Ecto neural progenitor cell (in vitro differentiated cells): ENCODE measurements at places on chromosomes 11 and 22.

DNA sequence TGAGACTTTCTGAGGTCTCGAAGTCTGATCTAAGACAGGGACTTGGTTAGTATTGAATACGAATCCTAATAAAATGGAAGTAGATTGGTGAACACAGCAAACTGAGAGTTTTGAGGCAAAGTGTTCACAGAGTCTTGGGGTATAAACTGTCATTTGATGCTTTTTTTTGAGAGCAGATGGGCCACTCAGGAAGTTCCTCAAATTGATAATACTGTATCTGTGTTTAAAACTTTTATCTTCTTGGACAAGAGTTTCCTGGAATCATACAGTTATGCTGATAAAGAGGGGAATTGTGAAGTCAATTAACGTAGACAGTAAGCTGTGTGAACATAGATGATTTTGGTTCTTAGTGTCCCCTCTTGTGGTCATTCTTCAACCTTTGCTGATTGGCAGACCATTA lies 80.0 kb upstream of the CLPB start:
- DNase-seq, result no peak

DNA sequence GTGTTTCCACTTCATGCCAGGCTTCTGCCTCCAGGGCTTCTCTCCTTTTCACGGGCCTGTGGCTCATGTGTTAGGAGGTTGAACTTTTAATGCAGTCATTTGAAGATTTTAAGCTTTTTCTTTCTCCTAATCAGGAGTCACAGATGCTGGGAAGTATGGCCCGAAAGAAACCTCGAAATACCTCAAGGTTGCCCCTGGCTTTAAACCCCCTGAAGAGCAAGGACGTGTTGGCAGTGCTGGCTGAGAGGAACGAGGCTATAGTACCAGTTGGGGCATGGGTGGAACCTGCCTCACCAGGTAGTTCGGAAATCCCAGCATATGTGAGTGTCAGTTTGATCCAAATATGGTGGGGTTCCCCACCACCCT lies 571 bp downstream of the CCDC15 start:
- no peak for DNase-seq

DNA sequence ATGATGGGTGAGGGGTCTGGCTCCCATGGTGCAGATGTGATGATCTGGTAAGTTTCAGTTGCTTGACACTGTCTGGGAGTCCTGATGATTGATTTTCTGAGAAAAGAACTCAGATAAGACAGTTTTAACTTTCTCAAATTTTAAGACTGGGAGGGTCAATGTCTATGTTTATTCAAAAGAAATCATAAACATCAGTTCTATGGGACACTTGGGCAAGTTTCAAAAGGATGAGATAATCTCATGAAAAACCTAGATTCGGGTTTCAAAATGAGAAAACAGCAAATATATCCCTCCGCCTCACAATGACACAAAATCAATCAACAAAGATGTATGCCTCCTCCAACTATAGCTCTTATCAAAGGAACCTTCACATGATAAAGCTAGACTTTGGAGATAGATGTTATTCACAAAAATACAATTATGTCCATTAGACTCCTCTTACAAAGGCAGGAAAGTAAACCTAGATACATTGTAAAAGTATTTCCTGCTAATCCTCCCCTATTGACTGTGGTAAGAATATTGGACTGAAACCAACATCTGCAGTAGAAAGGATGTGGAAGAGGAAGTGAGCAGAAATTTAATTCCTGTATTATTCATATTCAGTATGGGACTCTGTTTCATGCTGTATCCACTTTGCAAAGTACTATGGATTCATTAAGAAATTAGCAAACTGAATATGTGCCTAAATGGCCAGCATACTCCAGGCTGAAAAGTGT lies 21.6 kb downstream of the SVIP start:
- no peak for DNase-seq

DNA sequence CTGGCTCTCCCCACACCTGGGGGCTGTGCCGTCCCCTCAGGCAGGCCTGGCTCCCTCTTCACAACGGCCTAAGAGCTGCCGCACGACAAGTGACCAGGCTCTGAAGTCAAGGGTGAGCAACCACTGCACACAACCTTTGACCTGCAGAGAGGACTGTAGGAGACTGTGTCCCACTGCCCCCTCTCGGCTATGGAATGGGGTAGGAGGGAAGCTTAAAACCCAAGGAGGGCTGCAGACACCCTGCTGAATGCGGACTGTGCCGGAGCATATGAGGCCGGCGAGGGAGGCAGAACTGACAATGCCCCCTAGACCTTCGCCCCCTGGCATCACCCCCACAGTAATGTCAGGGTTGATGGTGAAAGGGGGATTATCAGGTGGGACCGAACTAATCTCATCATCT lies 311.9 kb downstream of the CTTN start:
- no peak for DNase-seq

DNA sequence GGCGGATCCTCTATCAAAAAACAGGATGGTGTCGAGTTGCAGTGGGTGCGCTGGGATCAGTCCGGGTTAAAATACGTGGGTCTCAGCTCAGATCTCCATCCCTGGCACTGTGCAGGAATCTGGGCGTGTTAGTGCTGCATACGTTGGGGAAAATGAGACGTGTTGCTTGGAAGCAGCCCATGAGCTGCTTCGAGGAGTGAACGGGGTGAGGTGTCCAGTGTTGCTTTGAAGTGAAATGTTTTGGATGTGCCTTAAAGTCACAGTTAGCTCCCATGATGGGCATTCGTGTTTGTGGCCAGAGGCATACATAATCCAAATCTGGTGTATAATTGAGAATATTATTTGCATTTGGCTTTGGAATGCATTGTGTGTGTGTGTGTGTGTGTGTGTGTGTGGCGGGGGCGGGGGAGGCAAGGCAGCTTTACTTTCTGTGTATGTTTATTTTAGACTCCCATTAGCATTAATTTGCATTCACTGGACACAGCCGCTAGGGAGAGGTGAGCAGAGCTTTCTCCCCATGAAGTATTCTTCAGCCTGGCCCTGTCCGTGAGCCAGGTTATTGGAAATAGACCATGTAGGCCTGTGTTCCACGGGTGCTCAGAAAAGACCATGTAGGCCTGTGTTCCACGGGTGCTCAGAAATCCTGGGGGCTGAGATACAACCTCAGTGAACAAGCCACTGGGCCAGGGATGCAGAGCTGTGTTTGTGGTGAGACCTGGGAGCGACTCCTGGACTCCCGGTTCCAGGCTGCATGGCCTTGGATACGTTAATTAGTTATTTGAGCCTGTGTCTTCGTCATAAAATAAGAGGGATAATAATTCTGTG lies 134.6 kb downstream of the ST3GAL4 start:
- DNase-seq, result no peak
